Astrocyte (in vitro differentiated cells and primary cell): ENCODE measurements at places on chromosomes 16 and 17. TPM values are rescaled to one million over a fixed set of nuclear protein-coding genes. Genes with fewer than 3 reads are reported as not detected.
A peak's percentile ranks its signal among the peaks of the same experiment; 100 is the strongest.

DNA sequence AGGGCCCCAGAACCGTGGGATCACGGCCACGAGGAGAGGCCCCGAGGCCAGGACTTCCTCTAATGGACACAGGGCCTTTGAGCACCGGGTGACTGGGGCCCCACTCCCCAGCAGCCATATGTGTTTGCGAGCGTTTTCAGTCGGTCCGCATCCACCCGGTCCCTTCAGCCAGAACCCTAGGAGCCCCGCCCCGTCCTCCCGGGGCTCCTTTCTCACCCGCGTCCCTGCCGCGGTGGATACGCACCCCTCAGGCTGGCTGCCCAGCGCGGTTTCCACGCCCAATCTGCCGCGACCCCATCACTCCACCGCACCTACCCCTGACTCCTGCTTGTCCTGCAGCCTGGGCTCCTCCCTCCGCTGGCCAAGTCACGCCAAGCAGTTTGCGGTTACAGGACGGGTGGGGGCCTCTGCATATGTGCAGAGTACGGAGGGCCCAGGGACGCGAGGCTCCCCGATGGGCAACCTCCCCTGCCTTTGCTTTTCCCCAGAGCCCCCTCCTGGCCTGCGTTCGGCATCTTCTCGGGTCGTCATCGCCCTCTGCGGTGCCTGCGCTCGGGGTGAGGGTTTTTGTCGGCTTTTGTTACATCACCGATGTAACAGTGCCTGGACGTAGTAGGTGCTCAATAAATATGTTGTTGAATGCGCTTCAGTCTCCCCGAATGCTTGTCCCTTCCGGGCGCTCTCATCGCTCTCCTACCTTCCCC lies 1.0 kb upstream of the TTYH2 start:
- peak; percentile 20 for DNase-seq

DNA sequence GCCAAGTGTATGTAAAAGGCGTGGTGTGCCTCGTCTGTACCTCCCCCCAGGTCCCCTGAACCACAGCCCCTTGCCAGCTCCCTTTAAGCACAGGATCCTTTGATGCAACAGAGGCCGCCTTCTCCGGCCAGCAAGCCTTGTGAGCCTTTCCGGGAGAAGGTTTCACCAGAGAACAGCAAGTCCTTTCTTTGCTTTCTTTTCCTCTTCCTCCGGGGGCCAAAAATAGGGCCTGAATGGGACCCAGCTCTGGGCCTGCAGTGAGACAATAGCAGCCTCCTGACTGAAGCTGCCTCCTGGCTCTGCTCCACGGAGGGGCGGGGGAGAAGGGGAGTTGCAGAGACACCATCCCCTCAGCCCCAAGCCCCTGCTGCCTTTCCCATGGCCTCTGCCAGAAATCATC lies 9.0 kb downstream of the ADGRG1 start:
- DNase-seq = no peak

The NTN1 gene
- total RNA-seq = 8.6 and 9.8 TPM in 2 replicates

DNA sequence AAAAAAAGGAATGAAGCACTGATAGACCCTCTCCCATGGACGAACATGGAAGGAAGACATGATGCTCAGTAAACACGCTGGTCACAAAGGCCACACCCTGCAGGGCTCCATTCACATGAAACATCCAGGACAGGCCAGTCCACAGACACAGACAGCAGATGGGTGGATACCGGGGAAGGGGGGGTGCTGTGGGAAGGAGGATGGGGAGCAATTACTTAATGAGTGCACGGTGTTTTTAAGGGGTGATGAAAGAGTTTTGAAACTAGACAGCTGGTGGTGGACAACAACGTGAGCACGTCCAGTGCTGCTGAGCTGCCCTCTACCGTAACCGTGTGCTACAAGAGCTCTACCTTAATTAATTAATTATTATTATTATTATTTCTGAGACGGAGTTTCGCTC lies 6.0 kb upstream of the SLC16A3 start:
- no peak for DNase-seq

GRCh38 chr16:11848842-11849241 lies 2.5 kb downstream of the RSL1D1 start:
- peak; percentile 28 for DNase-seq

The BCAR1 gene
- 241 and 296 TPM in 2 replicates for total RNA-seq

DNA sequence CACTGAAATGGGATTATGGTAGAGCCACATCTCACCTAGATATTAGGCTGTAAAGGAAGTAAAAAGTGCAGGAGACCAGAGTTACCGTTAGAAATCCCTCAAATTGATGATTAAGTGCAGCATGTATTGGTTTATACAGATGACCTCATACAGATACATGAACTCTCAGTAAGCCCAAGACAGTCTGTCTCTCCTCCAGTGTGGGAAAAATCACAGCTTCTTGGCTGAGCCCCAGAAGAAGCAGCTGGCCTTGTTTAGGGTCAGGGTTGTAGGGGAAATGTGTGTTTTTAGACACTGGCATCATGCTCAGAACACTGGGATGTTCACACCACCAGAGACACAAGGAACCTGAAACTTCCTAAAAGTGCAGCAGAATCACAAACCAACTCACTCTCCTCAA lies 135.9 kb downstream of the KATNIP start:
- DNase-seq = peak; percentile 26

The CCDC78 gene
- total RNA-seq = 2.1 and 4.7 TPM in 2 replicates

GRCh38 chr17:82791532-82791931 lies 39.7 kb downstream of the TBCD start:
- DNase-seq = peak; percentile 96
